Bladder microvascular endothelial cell (primary cell): ENCODE measurements at places on chromosomes 3 and 15. TPM values are rescaled to one million over a fixed set of nuclear protein-coding genes. Genes with fewer than 3 reads are reported as not detected.

Gene SLCO2A1
- 1.3 and 3.5 TPM in 2 replicates for total RNA-seq

Gene SUSD5
- 3.6 and 9.3 TPM in 2 replicates for total RNA-seq

Gene CCR4
- 0.16 and 0.25 TPM in 2 replicates for total RNA-seq

Gene CIP2A
- total RNA-seq: 19.6 and 26.0 TPM in 2 replicates

Gene DTWD1
- 7.8 and 14.9 TPM in 2 replicates for total RNA-seq

Gene ADAMTS7
- total RNA-seq: 11.2 and 21.2 TPM in 2 replicates

Gene APOD
- 8.9 and 77.2 TPM in 2 replicates for total RNA-seq

Gene WDR93
- total RNA-seq: under 0.01 TPM in 1 of 2 replicates, not detected in the other

Gene RTF1
- total RNA-seq: 11.5 and 20.3 TPM in 2 replicates

Gene PCYT1A
- total RNA-seq: 50.2 and 90.4 TPM in 2 replicates

Gene OXNAD1
- 5.8 and 15.8 TPM in 2 replicates for total RNA-seq

Gene RARRES1
- total RNA-seq: 2.1 and 2.3 TPM in 2 replicates

Gene AQP9
- not detected in 2 replicates for total RNA-seq

Gene PLCH1
- not detected in 2 replicates for total RNA-seq

Gene TM4SF1
- 1,004 and 1,541 TPM in 2 replicates for total RNA-seq

Gene SERPINI2
- not detected in 2 replicates for total RNA-seq

Gene MST1R
- total RNA-seq: 0.81 and 1.0 TPM in 2 replicates

Gene CORO2B
- 0.32 and 2.1 TPM in 2 replicates for total RNA-seq

Gene COL6A5
- not detected in 2 replicates for total RNA-seq

Gene SLC27A2
- 0.16 and 6.2 TPM in 2 replicates for total RNA-seq

Gene EIF5A2
- total RNA-seq: 3.6 and 6.2 TPM in 2 replicates

Gene TMEM212
- not detected in 2 replicates for total RNA-seq

Gene PPP1R14D
- total RNA-seq: not detected in 2 replicates

Gene LSAMP
- not detected in 2 replicates for total RNA-seq

Gene GALNT15
- 65.9 and 113 TPM in 2 replicates for total RNA-seq

Gene PDCD10
- total RNA-seq: 56.5 and 82.9 TPM in 2 replicates

Gene ERC2
- 0.49 and 2.8 TPM in 2 replicates for total RNA-seq

Gene KCNMB3
- 2.1 and 4.6 TPM in 2 replicates for total RNA-seq

Gene RTP3
- not detected in 2 replicates for total RNA-seq

Gene ASB14
- not detected in 2 replicates for total RNA-seq

Gene FOXL2
- total RNA-seq: under 0.01 TPM in 1 of 2 replicates, not detected in the other

Gene DNAH12
- total RNA-seq: under 0.01 and 0.16 TPM in 2 replicates

Gene CD86
- not detected in 2 replicates for total RNA-seq
